Activated CD4-positive, alpha-beta T cell treated with anti-CD3 and anti-CD28 coated beads for 4 hours (primary cell): ENCODE measurements at places on chromosomes 7 and 10.
A peak's percentile ranks its signal among the peaks of the same experiment; 100 is the strongest.

- no peak for DNase-seq
These were observed 198.3 kb downstream of the PRKG1 start for GRCh38 chr10:51272555-51272954.

DNA sequence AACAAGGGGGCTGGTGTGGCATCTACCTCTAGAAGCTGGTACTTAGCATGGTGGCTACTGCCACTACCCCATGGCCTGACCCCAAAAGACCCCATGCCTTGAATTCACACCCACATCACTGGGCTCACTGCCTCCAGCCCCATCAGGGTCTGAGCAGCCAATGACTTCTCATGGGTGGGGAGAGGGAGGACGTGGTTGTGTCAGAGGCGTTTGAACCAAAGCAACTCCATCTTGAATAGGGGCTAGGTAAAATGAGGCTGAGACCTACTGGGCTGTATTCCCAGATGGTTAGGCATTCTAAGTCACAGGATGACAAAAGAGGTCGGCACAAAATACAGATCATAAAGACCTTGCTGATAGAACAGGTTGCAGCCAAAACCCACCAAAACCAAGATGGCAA is 15.2 kb downstream of the KCP start:
- no peak for DNase-seq

DNA sequence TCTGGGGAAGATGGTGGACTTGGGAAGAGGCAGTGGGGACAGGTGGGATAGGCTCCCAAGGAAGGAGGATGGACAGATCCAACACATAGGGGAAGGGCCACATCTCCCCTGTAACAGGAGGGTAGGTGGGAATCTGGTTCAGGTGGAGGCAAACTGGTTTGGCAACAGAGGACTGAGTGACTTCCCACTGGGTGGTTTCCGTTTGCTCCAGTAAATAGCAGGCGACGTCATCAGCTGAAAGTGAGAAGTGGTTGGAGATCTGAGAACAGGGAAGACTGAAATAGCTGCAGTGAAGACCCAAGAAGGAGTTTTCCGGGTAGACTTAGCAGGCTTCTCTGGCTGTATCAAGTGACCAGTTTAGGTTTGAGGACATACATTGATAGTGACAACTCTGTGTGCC is 504.4 kb downstream of the GALNT17 start:
- DNase-seq, result no peak

GRCh38 chr10:66455304-66455703 is 470.5 kb upstream of the LRRTM3 start:
- DNase-seq, result no peak

- no peak for DNase-seq
These were observed 166.7 kb downstream of the SORCS3 start for GRCh38 chr10:104807581-104808310.

- no peak for DNase-seq
These were observed 622.3 kb downstream of the SUGCT start for GRCh38 chr7:40757109-40757508.

DNA sequence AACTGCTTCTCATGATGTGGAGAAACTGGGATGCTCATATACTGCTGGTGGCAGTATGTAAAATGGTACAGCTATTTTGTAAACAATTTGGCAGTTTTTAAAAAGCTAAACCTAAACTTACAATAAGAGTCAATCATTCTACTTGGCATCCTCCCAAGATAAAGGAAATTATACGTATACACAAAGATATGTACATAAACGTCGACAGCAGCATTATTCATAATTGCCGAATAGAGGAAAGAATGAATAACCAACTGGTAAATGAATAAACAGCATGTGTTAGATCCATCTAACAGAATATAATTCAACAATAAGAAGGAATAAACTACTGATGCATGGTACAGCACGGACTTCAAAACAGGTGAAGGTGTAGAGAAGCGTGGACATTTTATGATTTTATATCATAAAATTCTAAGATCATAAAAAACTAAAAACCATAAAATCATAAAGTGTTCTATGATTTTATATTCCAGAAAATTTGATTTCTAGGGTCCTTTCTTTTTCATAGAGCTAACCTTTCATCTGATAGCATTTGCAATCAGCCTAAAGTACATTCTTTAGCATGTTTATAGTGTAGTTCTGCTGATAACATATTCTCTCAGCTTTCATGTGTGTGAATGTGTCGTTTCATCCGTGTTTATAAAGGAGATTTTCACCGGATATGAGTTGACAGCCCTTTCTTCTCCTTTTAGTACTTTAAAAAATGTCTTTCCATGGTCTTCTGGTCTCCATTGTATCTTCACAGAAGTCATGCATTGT is 261.5 kb downstream of the DIP2C start:
- no peak for DNase-seq

DNA sequence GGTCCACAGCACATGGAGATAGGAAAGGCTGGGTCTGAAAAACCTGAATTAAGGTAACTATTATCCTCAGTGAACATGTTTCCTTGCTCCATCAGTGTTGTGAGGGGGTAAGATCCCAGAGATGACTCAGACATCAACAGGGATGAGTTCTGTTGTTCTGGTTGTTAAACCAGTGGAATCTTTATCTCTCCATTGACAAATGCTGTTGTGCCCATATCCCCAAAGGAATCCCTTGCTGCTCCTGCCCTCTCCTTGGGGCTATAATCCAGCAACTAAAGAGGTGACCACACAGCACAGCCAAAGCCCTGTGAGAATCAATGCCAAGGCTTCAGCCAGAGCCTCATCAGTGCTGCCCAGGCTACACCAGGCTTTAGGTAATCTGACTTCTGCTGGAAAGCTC is 113.4 kb downstream of the JAZF1 start:
- no peak for DNase-seq

DNA sequence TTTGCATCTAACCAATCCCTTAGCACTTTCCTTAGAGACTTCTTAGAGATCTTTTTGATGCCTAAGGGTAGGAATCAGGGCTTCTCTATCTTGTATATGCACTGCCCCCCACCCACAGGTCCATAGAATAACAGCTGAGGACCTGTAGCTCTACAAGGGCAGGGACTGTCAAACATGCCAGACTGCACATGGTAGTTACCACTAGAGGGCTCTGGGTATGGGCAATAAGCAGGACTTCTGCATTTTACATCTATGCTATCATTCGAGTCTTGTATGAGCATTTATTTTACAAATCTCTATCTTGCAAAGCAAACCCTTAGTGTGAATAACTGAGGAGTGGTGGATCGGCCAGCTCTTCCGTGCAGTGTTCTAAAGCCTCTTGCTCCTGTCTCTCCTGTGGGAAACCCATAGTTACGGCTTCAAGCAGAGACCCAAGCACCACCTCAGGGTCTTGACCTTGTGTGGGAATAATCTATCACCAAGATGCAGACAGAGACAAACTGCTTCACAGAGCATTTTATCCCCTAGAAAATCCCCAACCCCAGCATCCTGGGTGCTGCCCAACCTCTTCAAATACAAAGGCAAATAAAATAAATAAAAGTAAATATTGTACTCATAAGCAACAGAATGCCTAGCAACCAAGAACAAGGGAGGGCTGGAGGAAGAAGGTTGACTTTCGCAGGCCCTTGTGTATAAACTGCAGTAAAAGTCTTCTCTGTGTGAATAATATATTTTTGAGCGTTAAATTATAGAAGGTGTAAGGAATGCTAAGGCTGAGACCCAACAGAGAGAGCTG is 219.3 kb downstream of the WDR11 start:
- no peak for DNase-seq

- DNase-seq, result no peak
These were observed 202.8 kb upstream of the CXCL12 start for GRCh38 chr10:44587488-44588318.

DNA sequence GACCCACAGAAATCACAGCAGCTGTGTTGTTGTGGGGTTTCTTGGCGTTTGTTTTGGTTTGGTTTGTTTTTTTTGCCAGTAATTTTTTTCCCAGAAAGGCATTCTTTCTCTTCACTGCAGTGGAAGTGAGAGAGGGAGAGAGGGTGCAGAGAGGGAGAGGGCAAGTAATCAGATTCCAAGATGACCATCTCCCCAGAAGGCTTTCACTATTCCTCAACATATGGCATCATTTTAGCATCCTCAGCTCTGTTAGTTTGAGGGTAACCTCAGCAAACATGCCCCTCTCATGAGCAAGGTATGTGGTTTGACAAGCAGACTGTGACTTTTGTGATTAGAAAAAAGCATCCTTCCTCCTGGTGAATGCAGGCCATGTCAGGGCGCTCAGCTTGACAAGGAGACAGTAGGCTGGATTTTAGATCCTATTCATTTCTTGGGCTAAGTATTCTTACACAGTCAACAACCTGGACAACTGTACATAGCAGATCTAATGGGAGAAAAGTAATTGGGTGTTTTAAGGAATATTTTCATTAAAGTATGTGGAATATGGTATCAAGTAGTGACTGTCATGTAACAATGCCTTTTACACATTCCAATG is 86.3 kb upstream of the PIK3CG start:
- DNase-seq, result no peak

DNA sequence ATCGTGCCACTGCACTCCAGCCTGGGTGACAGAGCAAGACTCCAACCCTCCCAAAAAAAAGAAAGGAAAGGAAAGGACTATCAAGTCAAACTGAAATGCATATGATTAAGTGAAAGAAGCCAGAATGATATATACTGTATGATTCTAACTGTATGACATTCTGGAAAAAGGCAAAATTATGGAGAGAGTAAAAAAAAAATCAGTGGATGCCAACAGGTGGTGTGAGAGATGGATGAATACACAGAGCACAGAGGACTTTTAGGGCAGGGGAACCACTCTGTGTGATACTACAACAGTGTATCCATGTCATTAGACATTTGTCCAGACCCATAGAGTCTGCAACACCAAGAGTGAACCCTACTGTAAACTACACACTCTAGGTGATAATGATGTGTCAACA is 99.2 kb downstream of the SLIT1 start:
- DNase-seq, result no peak

GRCh38 chr10:30028006-30028737 is 31.2 kb downstream of the JCAD start:
- DNase-seq, result no peak

GRCh38 chr7:130273933-130274255 is 7.2 kb downstream of the CPA2 start:
- no peak for DNase-seq

DNA sequence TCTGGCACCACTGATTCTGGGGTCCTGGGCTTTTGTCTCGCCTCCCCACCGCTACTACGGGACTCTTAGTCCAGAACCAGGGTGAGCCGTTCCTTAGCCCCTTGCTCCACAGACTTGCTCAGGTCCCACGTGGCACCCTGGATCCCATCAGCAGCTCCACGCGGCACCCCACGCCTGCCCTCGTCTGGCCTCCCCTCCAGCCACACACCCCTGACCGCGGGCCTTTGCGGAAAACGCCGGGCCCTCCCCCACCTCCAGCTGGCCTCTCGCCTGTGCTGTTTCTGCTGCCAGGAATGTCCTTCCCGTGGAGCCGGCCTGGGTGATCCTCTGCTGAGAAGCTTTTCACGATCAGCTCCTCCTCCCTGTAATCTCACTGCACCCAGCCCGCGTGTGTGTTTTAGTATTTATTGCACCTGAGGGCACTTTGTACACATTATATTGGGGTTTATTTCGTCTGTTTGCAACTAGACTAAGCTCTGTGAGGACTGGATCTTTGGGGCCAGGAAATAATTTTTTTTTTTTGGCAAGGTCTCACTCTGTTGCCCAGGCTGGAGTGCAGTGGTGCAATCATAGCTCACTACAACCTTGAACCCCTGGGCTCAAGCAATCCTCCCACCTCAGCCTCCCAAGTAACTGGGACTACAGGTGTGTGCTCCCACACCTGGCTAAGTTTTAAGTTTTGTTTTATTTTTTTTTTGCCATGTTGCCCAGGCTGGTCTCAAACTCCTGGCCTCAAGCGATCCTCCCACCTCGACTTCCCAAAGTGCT is 10.5 kb upstream of the TTYH3 start:
- DNase-seq, result no peak

- no peak for DNase-seq
These were observed 123.6 kb upstream of the NOBOX start for GRCh38 chr7:144527051-144527471.

DNA sequence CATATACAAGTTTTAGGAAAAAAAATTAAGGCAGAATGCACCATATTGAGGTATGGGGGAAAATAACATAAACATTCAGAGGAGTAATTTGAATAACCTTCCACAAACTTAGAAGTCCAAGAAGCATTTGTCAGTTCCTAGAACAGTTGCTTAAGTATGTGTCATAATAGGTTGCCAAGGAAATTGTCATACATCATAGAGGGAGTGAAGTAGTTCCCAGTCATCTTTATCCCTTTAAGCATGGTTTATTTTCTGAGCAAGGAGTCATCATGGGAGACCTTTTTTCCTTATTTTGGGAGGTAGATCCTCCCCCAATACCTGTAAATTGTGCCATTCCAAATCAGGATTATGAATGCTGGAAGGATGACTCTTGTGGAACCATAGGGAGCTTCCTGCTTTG is at the start of gene SSMEM1:
Gene SSMEM1 (plus strand): TSS at position 219 of the 400 bp plus-strand sequence. CDS start 51 bp downstream, at position 270.
- no peak for DNase-seq

DNA sequence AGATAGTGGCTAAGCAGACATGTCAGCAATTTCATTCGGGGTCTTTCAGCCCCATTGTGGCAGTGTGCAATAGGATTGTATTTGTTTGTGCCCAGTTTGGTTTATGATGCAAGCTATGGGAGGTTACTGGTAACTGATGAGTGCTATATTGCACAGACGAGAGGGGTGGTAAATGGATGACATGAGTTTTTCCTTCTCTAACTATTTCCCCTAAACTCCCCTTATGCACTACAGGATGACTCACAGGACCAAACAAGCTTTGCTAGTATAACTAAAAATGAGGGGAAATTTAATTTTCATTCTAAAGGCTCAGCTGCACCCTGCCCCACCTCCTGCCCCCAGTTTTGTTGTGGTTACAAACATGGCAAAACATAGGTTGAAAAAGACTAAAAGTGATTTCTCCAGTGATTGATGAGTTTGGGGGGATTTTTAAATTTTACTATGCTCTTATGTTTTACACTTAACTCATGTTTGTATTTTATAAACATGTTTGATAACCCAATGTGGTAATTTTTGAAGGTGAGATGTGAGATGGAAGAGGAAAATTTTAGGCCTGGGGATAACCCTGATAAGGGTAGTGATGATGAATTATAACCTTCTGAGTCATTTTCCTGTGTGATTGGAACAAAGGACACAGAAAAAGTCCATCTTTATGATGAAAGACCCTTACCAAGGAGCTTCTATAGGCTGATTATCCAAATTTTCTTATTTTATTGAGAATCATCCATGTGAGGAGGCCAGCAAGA is 60.8 kb upstream of the NAMPT start:
- peak; percentile 57 for DNase-seq
